ENCODE measurements at places on chromosomes 13 and 19. TPM values are rescaled to one million over a fixed set of nuclear protein-coding genes. Genes with fewer than 3 reads are reported as not detected.

Gene KIR3DL3
- total RNA-seq = not detected

- DNase-seq = no peak
Measured at GRCh38 chr19:10230173-10230860, 814 bp downstream of the S1PR2 start.

Gene ADGRE1
- 0.20 TPM for total RNA-seq

- DNase-seq = no peak
Measured at GRCh38 chr13:42275506-42275905, 3.6 kb downstream of the AKAP11 start.

DNA sequence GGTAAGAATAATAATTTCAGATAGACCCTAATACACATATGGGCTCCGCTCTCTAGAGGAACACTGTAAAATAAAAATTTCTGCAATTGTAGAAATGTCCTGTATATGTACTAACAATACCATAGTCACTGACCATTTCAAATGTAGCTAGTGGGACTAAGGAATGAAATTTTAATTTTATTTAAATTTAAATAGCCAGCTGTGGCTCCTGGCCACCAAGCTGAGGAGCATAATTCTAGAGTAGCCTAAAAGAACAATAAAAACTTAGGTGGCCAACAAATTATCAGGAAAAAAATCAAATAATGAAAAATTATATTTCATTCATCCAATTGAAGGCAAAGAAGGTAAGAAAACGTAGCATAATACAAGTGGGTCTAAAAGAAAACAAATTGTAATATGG is 240.9 kb upstream of the MIR17HG start:
- no peak for DNase-seq

DNA sequence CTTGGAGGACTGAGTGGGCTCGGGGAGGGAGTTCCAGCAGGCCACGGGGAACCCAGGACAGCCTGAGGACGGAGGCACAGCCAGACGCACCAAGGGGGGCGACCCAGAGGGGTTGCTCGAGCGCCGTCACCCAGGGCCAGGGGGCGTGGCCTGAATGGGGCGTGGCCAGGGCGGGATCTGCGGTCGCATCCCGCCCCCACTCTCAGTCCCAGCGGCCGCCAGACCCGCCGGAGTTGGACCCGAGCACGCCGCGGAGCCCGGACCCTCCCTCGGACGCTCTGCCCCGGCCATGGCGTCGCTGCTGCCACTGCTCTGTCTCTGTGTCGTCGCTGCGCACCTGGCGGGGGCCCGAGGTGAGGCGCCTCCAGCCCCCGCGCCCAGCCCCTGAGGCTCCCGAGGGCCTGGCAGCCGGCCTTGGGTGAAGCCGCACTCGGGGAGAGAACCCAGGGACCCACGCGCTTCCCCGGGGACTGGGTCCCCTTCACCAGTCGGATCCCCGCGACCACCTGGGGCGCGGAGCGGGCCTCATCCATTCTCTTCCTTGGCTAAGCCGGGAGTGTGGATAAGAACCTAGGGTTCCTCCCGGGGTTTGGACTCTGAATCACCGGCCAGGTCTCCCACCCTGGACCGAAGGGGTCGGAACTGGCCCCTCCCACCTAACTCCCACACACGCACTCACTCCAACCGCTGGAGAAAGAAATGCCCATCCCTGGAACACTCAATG is at the start of gene CILP2:
Gene CILP2, plus strand, starts transcription at position 205 of the 724 bp plus-strand sequence. Its CDS starts 85 bp downstream, at position 290.
- no peak for DNase-seq

Gene TNFSF13B
- 0.39 TPM for total RNA-seq

- no peak for DNase-seq
Measured at GRCh38 chr13:40635315-40635995, 31.0 kb downstream of the FOXO1 start.

Gene SPIB
- 0.43 TPM for total RNA-seq

Gene BORA
- total RNA-seq = 17.4 TPM

DNA sequence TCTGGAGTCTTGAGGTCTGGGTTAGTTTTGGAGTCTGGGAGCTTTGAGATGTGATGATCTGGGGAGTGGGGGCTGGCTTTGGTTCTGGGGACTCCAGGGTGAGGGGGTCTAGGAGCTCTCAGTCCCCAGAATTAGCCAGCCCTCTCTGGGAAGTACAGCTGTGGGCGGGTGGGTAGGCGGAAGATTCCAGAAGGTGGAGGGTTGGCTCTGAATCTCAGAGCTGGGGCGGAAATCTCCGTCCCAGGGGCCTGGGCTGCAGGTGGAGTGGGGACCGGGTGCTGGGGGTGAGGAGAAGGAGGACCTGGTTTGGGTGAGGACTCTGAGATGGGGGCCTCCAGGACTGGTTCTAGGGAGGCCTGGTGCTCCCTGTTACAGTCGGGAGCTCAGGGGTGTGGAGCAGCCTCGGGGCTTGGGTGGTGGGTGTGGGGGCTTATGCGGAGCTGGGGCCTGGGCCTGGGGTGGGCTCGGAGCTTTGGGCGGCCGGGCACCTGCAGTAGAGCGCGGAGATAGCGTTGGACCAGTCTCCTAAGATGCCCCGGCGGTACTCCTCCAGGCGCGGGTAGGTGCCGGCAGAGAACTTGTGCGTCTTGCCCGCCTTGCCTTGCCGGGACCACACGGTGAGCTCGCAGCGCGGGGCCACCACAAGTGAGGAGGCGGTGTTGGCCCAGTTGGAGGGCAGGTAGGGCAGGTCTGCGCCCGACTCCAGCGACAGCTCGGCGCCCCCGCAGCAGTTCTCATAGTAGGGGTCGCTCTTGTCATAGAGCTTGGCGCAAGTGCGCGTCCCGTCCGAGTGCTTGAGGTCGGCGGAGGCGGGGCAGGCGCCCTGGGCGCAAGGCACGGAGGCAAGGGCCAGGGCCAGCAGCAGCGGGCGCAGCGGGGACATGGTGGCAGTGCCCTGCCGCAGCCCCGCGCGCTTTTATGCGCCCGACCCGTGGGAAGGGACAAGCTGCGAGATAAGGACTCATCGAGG is at the start of gene SYCN:
Gene SYCN, minus strand, starts transcription at position 892 of the 970 bp plus-strand sequence. Its CDS starts 9 bp downstream, at position 883.
- DNase-seq = no peak

DNA sequence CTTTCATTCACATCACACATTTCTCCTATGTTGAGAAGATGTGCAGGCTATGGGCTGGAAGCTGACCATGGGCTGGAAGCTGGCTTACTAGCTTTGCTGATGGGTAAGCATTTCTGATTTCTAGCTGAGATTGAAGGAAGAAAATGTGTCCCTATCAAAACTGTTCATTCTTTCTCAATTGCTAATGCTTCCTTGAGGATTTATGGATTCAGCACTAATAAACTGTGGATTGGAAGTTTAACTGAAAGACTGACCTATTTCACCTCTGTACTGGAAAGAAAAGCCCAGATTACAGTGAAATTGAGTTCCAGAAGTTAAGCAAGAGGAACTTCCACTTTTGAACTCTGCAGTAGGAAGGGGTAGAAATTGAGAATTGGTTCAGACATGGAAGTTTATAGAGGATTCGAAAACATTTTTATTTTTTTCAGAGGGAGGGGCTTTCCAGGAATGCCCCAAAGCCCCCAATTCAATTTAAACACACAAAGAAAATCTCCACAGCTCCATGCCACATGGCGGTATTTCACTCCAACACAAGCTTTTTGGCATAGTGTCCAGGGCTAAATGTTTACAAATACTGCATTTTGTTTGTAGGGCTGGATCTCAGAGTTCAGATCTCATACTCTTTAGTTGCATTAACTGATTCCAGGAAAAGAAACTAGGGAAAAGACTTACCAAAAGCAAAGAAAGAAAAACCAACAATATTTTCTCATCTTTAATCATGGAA is 61.2 kb upstream of the ARGLU1 start:
- DNase-seq = no peak

DNA sequence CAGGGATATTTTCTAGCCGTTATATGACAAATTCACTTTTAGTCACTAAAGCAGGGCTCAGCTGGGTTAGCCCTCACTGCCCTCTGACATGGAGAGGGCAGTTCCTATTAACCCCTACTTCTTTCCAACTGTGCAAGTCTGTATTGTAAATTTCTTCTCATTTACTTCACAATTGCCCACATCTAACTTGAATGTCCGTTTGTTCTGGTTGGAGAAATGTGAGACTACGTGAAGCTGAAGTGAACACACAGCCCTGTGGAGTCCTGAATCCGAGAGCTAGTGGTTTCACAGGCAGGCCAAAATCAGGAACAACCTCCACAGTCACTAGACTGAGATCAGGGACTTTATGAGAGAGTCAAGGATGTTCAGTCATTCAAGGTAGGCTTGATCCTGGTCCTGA is 4.4 kb upstream of the MYO16 start:
- DNase-seq = no peak

- peak; percentile 39 for DNase-seq
Measured at GRCh38 chr19:42606660-42607351, 12.1 kb upstream of the CEACAM8 start.

DNA sequence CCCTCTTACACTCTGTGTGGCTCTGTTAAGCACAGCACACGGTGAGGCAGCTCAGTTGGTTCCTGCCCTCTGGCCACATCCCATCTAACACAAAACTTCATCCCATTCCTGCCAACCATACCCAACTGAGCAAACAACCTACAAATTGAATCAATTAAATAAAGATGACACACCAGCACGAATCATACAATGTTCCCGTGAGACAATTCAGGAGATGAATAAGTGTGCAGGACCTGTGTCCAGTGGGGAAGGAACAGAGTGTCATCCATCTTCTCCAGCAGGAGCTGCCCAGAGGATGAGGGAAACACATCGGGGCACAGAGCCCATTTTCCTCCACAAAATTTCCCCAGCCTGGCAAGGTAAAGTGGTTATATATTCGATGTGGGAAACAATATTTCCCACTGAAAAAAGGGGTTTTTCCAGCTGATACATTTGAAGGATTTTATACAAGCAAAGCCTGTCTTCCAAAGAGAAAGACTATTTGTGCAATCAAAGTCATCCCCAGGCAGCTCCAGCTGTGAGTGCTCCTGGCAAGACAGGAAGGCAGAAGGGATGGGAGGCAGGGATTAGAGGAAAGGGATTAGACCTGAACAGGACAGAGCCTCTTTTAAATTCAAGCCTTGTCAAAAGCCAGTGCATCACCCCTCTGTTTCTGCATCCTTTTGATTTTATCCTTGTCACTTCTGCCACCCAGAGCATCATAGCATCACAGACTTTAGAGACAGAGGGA is 240.2 kb downstream of the LHFPL6 start:
- peak; percentile 26 for DNase-seq

GRCh38 chr13:31528176-31528575 is 211.2 kb upstream of the RXFP2 start:
- DNase-seq = no peak

GRCh38 chr13:95226932-95227695 is 74.1 kb downstream of the ABCC4 start:
- no peak for DNase-seq

DNA sequence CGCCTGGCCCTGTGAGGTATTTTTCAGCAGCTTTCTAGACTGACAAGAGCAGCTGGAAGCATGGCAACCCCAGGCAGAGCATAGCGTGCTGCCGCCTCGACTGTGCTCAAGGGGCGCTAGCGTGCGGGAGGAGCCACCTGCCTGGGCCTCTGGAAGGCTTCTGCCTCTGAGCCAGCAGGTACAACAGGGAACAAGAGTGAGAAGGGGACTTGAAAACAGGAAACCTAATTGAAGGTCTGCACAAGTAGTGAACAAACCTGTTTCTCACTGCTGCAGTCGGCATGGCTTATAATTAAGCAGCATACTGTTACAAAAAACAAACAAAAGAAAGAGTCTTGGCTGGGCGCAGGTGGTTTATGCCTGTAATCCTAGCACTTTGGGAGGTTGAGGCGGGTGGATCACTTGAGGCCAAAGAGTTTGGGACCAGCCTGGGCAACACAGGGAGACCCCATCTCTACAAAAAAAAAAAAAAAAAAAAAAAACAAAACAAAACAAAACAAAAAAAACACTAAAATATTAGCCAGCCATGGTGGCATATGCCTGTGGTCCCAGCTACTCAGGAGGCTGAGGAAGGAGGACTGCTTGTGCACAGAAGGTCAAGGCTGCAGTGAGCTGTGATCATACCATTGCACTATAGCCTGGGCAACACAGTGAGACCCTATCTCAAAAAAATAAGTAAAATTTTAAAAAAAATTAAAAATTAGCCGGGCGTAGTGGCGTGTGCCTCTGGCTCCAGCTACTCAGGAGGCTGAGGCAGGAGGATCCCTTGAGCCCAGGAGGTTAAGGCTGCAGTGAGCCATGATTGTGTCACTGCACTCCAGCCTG is 12.6 kb upstream of the GARRE1 start:
- DNase-seq = no peak

Gene ANGPTL4
- total RNA-seq = not detected

Gene MCF2L
- total RNA-seq = not detected

GRCh38 chr13:106277484-106278154 is 257.8 kb downstream of the EFNB2 start:
- no peak for DNase-seq
